ENCODE measurements at places on chromosomes 5 and 9. TPM values are rescaled to one million over a fixed set of nuclear protein-coding genes. Genes with fewer than 3 reads are reported as not detected.

The ALDH1B1 gene
- total RNA-seq: 38.0 TPM

The CCL27 gene
- 0.36 TPM for total RNA-seq

DNA sequence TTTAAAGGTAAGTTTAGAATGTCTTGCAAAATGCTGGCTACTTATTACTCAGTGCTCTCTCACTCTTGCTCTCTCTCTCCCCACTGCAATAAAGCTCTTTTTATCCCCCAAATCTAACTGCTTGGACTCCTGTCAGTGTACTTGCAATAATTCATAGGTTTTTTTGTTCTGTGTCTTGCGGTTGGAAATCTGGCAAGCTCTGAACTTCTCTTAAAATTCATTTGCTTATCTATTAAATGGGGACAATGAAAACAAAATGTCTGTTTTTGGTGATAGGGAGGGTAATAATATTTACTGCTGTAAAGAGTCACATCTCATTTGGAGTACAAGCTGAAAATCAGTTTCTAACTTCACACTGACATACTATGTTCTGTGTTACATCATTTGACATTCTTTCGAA lies 18.7 kb upstream of the OR13D1 start:
- H3K4me1 ChIP-seq: no peaks in the 10 kb centered on the region
- no peaks in the 10 kb centered on the region for H3K36me3 ChIP-seq
- H3K27ac ChIP-seq: no peak overlapping the region
- no peaks in the 10 kb centered on the region for H3K27me3 ChIP-seq

DNA sequence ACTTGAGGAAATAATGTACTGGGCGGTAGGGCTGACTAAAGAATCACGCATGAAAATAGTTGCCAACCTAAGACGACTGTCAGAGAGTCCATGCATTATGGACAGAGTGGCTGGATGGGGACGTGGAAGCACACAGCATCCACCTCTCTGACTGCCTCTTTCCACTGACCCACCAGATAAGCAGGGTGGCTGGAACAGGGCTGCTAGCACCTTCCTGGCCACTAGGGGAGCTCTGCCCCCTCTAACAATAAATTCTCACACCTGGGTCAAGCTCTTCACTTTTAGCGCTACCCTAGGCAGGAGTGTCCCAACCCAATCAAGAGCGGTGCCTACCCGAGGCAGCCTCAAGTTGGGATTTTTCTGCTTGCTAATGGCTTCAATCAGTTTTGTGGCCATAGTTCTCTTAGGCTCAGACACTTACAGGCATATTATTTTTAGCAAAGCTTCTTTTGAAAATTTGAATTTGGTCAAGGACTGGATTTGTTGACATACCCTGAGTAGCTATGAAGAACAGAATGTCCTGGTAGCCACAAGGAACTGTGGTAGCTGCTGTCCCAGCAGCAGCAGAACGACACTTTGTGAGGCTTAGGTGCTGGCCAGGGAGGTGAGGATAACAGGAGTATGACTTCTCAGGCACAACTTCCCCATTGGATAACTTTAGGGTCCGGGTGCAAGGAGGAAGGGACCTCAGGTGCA lies 6.9 kb upstream of the TPM2 start:
- H3K27ac ChIP-seq: peak overlapping the region; percentile 80
- H3K36me3 ChIP-seq: peaks cover 62% of the 10 kb centered on the region
- H3K4me3 ChIP-seq: no peak overlapping the region
- H3K4me1 ChIP-seq: peaks cover 13% of the 10 kb centered on the region
- DNase-seq: peak; percentile 81

DNA sequence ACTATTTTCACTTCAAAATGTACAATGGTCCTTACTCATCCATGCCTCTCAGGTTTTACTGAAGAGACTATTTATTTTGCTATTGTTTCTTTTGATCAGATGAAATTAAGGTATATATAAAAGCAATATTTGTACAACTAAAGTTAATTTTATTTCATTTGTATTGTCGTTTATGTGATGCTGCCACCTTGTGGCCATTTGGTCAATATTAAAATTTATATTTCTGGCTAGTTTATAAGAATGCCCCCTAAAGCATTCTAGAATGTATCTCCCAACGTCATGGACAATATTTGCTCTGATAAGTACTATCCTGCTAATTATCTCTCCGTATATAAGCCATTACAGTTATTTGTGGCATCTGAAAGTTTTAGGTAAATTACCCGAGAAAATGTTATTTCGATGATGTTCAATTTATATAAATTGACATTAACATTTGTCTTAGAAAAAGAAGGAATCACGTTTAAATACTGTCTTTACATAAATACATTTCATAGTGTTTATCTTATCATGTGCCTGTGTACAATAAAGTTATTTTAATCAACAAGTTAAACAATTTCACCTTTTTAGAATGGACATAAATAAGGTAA lies 680.0 kb downstream of the TAF11L14 start:
- no peaks in the 10 kb centered on the region for H3K36me3 ChIP-seq
- H3K4me1 ChIP-seq: no peaks in the 10 kb centered on the region
- DNase-seq: peak; percentile 68
- no peak overlapping the region for H3K27ac ChIP-seq

The P4HA2 gene
- 155 TPM for total RNA-seq

DNA sequence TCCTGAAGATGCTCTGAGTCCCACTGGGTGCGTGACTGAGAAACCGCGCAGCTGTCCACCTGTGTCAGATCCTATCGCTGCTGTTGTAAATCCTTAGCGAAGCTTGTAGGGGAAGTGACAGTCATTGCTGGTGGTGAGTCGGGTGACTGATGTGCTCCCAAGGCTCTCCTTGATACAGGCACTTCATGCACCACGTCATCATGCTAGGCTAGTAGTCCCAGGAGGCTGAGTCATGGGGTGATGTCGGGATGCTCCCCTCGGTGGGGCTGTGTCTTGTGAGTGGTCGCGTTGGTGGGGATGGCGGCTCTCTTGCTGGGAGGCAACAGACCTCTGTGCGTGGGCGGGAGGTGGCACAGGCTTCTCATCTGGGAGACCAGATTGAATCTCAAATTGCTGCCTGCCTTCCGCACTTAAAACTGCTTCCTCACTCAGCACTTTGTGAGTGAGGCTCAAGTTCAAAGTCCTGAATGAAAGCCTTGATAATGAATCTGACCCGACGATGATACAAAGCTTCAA lies 84.7 kb downstream of the CSNK1A1 start:
- DNase-seq: peak; percentile 94
- peak overlapping the region; percentile 84 for H3K27ac ChIP-seq
- H3K36me3 ChIP-seq: no peaks in the 10 kb centered on the region
- H3K4me3 ChIP-seq: peak overlapping the region; percentile 46
- H3K27me3 ChIP-seq: no peaks in the 10 kb centered on the region

DNA sequence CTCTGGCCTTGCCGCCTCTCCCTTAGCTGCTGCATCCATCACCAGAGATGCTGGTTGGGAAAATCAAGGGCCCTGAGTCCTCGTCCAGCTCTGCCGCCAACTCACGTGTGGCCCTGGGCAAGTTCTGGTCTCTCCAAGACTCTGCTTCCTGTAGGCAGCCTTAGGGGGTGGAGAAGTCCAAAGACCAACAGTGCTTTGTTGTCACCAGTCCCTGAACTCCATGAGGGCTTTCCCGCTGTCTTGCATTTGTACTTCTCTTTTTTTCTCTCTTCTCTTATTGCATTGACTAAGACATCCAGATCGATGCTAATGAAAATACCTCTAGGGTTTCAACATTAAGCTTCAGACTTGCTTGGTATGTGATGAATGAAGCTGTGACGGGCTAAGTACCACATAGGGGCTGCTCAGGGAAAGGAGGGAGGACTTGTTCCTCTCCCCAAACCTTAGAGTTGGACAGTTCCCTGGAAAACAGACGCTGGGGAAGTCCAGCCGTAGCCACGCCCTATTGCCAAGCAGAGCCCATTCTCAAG lies 63.7 kb upstream of the STXBP1 start:
- peaks cover 34% of the 10 kb centered on the region for H3K36me3 ChIP-seq
- H3K4me3 ChIP-seq: no peak overlapping the region
- no peaks in the 10 kb centered on the region for H3K27me3 ChIP-seq
- peaks cover 43% of the 10 kb centered on the region for H3K4me1 ChIP-seq
- H3K27ac ChIP-seq: no peak overlapping the region

Data from osteoblast (primary cell).